Right ventricle myocardium inferior (tissue), 1 donor: ENCODE measurements at places on chromosomes 2 and 18. TPM values are rescaled to one million over a fixed set of nuclear protein-coding genes. Genes with fewer than 3 reads are reported as not detected.

DNA sequence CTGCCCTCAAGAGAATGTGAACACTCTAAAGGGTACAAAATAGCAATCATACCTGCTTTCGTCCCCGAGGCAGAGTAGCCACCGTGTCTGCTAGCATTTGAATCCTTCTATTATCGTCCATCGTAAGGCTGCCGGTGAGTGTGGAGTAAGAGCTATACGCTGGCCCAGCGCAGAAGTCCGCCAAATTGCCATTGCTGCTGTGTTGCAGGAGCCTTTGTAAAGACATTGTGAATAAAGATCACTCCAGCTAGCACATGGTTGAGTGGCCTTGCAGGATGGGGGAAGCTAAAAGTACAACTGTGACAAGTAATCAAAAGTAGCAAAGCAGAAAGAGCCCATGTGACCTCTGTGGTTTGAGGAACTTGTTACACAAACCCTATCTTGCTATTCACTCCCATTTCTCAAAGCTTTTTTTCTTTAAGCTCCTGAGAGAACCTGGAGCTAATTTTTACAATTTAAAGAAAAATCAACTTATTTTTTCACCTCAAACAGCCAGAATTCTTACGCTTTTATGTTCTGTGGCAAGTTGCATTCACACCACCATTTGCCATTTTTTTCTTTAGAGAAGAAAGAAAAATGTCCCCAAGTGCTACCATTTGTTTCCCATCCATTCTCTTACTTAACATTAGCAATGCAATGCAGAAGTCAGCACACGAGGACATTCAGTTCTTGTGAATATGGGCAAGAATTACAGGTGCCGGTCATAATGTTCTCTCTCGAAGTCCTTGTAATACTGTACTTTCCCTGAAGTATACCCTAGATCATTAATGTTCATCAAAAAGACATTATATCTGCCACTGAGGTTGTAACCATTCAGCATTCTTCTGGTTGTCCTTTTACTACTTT is at the start of gene CYTIP:
CYTIP (minus strand) TSS at position 295 of the 846 bp plus-strand sequence; CDS start at position 226, 69 bp downstream.
- DNase-seq: peak; percentile 56

The NEU2 gene
- total RNA-seq: not detected

GRCh38 chr18:36476433-36476832 is 178.9 kb downstream of the FHOD3 start:
- DNase-seq: no peak

- DNase-seq: peak; percentile 94
Observed at GRCh38 chr2:210476194-210477128, at the start of gene LANCL1. Gene LANCL1 (minus strand): TSS chr2:210476759. CDS start chr2:210476396, 363 bp downstream.

- no peak for DNase-seq
Observed at GRCh38 chr18:40413160-40413559, 1541.9 kb upstream of the PIK3C3 start.

GRCh38 chr2:88469202-88470114 is 17.0 kb upstream of the FOXI3 start:
- no peak for DNase-seq

DNA sequence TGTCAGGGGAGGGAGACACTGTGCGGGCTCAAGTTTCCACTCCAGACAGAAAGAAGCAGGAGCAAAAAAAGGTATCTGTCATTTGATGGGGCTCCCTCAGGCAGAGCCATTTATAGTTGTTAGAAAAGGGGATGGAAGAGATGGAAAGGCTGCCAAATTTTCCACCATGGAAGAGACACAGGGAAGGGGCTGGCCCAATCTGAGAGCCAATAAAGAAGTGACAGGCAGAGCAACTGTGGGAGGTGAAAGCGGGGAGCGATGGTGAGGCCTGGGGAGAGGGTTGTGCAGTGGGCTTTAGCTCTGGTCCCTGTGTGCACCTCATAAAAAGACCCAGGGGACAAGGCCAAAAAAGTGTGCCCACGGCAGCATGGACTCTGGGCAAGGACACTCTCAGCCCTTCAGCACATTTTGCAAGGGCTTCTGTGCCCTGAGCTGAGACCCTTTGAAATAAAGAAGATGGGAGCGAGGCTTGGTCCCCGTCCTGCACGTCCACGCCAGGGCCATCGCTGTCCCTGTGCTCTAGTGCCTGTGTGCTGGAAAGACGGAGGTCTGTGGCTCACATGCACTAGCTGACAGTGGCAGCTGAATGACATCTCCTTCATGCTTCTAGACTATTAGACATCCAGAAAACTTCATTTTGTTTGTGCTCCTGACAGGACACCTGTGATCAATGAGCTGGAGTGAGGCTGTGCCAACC is 456.7 kb upstream of the HS6ST1 start:
- no peak for DNase-seq

The IRS1 gene
- 15.9 TPM for total RNA-seq

The CD226 gene
- 0.95 TPM for total RNA-seq

The CFAP221 gene
- total RNA-seq: 0.51 TPM

The RAB17 gene
- 2.4 TPM for total RNA-seq

The TUBA4A gene
- total RNA-seq: 128 TPM

- no peak for DNase-seq
Observed at GRCh38 chr2:146271131-146271831, 1573.5 kb upstream of the ACVR2A start.

The RNPEPL1 gene
- total RNA-seq: 98.4 TPM

DNA sequence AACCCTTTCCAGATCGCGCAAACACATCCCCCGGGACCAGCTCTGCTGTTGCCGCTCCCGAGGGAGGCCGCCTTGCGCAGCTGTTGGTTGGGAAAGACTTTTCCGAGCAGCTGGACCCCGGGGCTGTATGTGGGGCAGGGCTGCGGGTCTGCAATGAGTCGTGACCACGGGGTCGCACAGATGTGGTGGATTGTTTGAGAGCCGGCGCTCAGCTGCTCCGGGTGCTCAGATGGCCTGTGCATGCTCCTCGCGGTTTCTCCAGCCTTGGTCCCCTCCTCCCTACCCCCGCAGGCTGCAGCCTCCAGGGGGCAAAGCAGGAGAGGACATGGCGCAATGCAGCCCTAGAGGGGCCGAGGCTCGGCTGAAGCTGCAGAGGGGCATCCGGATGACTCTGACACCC is 105.2 kb upstream of the OTOS start:
- peak; percentile 86 for DNase-seq

DNA sequence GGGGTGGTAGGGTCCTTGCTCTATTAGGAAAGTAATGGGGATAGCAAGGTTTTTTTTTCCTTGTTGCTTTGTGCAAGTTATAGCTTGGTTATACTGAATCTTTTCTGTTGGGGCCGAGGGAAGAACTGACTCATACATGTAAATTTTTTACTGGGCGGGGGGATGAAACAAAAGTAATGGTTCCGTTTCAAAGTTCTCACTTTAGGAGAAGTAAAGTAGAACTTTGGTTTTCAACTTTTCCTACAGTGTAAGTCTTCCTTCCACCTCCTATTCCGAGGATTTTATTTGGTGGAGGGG is 1.1 kb downstream of the AFTPH start:
- DNase-seq: no peak

- no peak for DNase-seq
Observed at GRCh38 chr2:199100326-199101110, 357.2 kb downstream of the SATB2 start.

GRCh38 chr2:85802354-85803103 is 48.7 kb downstream of the ATOH8 start:
- DNase-seq: no peak

DNA sequence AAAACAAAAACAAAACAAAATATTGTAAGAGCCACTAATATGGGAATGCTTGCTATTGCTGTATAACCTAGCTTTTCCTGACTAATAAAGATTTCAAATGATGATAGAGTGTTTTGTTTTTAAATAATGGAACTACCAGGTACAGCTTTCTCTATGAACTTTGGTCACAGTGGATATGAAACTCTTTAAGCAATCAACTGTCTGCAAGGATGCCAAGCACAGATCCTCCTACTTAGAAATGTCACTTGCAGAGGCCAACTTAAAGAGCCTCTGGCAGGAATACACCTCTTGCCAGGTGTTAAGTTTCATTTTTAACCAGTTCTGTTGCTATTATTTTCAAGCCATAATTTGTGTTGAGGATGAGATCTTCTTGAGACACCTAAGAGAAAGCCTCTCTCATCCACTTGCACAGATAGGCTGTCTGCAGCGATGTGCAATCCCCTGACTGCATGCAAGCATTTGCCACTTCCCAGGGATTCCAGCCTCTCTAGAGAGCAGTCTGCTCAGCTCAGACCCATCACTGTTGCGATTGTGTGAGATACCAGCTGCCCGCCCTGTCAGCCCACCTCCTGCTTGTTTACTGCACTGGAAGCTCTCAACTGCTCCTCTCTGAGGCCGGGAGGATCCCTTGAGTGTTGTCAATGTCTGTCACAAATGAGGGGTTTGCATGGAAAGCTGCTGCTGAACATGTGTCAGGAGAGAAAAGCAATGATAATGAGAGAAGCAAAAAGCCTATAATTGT is 86.1 kb upstream of the SCG2 start:
- DNase-seq: no peak

GRCh38 chr2:220669324-220669723 is 902.8 kb downstream of the EPHA4 start:
- no peak for DNase-seq

DNA sequence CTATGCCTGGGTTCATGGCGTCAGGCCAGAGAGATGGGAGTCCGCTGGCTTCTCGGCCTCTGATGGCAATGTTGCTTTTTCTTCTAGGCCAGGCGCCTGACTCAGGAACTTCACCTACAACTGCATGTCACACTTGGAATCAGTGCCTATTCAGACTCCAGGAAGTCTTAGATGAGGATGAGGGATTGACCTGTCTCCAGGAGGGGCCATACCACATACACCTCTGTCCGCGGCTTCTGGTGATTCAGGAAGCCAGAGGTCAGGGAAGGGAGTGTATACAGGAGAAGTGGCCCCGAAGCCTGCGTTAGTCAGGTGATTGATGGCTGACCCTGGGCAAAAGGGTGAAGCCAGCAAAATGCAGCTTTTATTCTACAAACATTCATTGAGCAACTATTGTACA is 109.1 kb upstream of the RMDN2 start:
- DNase-seq: no peak

- no peak for DNase-seq
Observed at GRCh38 chr2:172574965-172575364, 19.1 kb downstream of the PDK1 start.

DNA sequence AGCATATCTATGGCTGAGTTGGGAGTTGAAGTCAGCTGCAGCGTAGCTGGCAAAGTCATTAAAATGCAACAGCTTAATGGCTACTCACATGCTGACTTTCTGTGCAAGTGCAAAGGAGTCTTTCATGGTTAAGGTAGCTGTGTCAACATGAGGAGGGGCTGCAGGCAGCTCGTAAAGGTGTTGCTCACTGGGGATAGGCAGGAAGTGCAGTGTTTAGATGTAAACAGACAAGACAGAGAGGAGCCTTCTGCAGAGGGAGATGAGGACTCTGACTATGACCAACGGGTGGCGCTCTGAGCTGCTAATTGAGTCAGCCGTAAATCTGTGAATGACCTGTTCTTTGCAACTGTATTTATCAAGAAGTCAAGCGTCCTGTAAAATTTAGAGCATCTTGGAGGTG is 22.3 kb upstream of the CAVIN2 start:
- no peak for DNase-seq

The PSMA8 gene
- 0.14 TPM for total RNA-seq

DNA sequence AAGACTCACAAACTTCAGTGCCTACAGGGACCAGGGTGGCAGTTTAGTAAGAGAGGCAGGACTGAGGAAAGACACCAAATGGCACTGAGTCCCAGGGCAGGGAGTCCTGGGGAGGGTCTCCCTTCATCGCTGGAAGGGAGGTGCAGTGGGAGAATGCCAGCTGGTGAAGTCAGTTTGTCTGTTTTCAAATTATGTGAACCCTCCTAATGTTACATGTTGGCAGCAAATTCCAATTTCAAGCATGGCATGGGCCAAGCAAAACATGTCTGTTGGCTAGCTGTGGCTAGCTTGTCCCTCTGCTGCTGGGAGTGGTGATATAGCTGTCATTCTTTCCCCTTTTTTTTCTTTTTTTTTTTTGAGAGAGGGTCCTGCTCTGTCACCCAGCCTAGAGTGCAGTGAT is 55.9 kb upstream of the HAAO start:
- peak; percentile 37 for DNase-seq

The POU3F3 gene
- total RNA-seq: not detected

The SERPINB11 gene
- not detected for total RNA-seq

The POTEJ gene
- total RNA-seq: not detected

The FSIP2 gene
- 0.11 TPM for total RNA-seq

The SLC66A3 gene
- total RNA-seq: 11.5 TPM
